ENCODE measurements at places on chromosomes 6 and 20.

GRCh38 chr20:33948480-33948879 lies 45.2 kb upstream of the RALY start:
- DNase-seq = no peak

DNA sequence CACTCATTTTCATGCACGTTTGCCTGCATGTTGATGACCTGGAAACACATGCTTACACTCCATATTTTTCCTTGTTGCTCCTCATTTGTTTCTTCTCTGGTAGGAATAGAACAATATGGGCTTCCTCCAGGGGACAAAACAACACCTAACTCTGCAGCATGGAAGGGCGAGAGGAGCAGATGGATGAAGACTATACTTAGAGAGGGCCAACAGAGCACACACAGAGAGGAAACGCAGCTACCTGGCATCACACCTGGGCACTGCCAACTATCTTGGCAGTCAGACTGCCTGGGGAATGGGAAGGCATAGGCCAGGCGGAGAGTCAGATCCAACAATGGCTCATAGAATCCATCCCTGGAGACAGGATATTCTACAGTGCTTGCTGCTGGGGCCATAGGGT lies 290.9 kb downstream of the CD83 start:
- no peak for DNase-seq

DNA sequence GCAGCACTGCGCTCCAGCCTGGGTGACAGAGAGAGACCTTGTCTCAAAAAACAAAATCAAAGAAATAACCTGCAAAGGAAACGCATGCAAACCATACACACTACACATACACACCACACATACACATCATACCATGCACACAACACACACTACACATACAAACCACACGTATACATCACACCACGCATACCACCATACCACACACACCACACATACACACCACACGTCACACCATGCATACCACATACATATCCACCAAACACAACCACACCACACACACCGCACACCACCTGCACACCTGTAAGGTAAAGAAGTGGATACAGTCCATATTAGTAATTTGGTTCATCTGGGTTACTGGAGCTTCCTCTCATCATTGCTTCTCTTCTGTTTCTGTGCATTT lies 32.3 kb upstream of the F13A1 start:
- DNase-seq = no peak

GRCh38 chr20:53298911-53299310 lies 294.7 kb downstream of the ZNF217 start:
- no peak for DNase-seq

GRCh38 chr20:31637660-31638059 lies at the start of gene COX4I2:
Gene COX4I2, plus strand, starts transcription at chr20:31637912. Its CDS starts 1,106 bp downstream, at chr20:31639018.
- no peak for DNase-seq

DNA sequence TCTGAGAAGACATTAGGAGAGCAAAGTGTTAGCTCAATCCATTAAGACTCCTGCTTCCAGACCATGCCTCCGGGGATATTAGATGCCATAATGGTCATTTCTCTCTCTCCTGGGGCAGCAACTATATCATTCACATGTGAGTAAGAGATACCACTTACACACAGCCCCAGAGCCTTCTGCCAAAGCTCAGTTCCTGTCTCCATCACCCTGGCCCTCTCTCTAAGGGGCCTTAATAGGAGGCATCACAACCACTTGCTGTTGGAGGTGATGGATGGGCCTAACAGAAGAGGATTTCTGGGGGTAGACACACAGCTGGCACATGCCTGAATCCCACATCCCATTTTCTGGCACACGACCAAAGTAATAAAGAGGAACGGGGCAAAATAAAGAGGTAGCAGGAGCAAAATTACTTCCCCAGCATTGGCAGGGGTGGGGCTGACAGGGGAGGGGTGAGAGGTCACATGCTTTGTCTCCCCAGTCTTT lies 34.0 kb upstream of the VSTM2L start:
- DNase-seq = no peak

DNA sequence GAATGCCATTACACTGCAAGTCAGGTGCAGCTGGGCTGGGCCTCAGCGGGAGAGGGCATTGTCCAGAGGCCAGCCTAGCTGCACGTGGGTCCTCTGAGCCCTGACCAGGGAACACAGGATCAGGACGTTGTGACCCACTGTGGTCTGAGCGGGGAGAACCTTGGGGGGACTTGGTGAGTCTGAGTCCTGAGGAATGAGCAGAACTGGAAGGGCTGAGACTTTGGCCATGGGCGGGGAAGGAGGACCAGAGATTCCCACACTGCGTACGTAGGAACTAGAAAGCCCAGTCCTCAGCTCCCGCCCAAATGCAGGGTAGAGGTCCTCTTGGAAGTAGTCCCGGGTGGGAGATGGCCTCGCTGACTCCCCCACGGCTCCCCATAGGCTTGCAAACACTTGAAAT lies 42.5 kb downstream of the GABRR2 start:
- DNase-seq = no peak

GRCh38 chr20:60565083-60565482 lies 606.9 kb downstream of the CDH26 start:
- no peak for DNase-seq

DNA sequence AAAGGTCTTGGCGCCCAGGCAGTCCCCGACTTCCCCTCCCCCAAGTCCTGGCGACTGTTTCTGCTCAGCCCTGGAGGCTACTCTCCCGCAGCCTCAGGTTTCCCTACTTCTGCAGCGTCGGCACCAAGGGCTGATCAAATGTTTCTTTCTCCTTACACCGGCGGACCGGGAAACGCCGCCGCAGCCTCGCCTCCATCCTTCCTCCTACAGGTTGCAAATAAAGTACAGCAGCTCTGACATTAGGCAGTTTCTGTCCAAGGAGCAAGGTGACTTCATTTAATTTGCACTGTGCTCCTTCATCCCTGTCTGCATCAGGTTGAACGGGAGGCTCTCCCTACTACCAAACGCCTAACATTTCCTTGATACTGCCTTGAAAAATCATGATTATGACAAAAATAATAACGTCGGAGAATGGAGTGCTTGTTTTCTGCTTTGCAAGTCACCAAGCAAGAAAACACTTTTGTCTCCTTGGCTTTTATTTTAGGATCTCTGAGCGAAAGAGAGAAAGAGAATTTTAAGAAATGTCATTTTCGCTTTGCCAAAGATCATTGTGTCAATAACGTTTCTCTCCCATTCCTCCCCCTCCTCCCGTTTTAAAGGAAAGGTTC lies 1.0 kb downstream of the CLIC5 start:
- DNase-seq = no peak

DNA sequence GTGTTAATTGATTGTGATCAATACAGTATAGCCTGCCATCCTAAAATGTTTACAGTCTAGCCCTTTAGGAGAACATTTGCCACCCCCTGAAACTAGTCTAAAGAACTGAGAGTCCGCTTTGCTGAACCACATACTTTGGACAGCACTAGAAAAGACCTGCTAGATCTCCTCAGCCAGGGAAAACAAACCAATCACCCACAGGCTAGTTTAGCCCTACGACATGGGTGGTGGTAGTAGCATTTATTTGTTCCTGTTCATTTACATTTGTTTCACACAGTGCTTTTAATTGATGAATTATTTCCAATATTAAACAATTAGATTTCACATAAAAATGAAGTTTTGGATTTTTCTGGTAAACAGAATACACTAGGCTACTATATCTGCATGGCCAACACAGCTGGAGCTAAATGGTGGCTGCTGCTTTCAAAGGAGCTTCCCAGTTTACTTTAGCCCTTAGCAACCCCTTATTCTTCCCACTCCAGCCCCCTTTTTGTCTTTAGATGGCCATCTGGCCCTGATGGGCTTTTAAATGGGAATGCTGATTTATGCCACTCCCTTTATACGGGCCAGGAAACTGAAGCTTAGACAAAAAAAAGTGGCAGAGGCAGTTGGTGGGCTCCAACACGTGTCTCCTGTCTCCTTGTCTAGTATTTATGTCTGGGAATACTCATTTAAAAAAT lies 72.4 kb downstream of the ADGRG6 start:
- no peak for DNase-seq

DNA sequence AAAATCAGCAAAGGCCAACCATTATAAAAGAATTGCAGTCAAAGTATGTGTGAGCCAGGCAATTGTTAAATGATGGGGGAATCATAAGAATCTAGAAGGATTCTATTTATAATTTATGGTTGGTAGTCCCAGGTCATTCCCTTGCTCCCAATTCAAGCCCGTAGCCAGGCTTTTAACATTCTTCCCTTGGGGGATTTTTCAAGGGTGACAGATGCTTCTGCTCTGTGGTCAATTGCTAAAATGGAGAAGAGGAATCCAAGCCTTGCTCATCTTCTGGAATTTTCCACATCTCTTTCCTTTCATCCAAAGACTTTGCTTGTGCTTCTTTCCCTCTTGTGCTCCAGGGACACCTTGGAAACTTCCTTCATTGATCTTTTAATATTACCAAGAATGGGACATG lies 18.0 kb upstream of the BCAS1 start:
- no peak for DNase-seq

All from naive B cell (primary cell).